ENCODE measurements at places on chromosomes 5 and 9.

DNA sequence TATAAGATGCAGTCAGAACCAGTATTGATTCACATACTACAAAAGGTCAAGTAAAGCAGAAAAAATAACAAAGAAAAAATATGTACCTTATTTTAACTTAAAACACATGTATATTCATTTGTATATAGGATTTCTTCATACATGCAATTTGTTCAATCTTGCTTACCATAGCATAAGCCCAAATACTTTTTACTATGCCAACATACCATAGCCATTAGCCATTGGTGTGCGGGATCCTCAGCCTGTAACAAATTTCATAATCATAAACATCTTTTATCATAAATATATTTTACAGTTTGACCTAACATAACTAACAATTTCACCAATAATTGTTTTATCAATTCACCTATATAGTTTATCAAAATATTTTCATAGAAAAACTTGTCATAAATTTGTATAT, 51.1 kb downstream of the MPDZ start:
- no peak for DNase-seq

DNA sequence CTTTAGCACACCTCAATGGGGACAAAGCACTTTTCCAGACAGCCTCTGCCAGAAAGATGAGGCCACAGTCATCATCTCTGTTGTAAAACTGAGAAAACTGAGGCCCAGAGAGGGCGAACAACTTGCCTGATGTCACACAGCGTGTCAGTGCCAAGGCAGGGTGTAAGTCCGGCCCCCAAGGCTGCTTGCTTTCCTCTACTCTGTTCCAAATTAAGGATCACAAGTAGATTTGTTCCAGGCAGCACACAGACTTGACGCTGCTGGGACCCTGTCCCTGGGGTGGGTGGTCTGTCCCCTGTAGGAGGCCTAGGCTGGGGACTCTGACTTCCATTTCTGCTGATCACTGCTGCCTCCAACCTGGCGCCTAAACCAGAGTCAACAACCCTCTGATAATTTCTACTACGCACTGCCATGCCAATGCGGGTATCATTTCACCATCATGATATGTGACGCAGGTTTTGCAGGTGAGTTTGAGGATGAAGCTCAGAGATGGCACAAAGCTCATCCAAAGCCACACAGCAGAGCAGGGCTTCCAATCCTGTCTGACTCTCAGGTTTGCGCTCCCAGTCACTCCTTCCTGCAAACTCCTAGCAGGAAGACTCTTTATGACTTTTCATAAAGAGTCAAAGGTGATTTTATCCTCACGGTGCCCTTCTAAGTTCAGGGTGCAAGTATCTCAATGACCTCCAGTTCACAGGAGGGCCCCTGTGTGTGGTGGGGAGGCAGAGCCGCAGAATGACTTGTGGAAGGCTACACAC, 13.5 kb upstream of the RALGDS start:
- peak; percentile 39 for DNase-seq

DNA sequence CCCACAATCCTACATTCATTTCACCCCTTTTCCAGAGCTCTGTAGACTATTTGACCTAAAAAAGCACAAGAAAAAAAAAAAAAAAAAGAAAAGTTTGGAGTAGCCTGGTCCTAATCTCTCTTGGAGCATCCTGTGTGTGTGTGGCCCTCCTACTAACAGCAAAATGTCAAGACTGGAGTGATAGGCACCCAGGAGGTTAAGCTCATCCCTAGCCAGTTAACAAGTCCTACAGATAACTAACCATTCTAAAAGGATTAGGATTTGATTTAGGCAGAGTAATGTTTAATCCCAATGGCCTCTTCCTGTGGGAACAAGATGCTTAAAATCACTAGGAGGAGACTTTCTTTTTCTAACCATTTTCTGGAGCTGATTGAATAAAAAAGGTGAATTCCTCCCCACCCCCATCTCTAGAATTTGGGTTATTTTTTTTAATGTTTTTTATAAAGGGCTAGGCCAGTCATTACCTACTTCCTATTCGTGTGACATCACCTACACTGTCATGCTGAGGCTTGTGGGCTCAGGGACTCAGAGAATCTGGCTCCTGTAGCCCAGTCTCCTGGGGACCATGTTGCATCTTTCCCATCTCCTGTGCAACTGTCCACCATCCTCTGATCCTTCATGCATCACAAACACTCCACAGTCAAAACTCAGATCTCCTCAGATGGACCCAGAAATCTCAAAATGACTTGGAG, 43.2 kb upstream of the NR3C1 start:
- DNase-seq = no peak

GRCh38 chr5:163619951-163620350, 114.5 kb downstream of the MAT2B start:
- no peak for DNase-seq

- DNase-seq = no peak
These were observed 14.8 kb upstream of the ZNF474 start for GRCh38 chr5:122114501-122114900.

DNA sequence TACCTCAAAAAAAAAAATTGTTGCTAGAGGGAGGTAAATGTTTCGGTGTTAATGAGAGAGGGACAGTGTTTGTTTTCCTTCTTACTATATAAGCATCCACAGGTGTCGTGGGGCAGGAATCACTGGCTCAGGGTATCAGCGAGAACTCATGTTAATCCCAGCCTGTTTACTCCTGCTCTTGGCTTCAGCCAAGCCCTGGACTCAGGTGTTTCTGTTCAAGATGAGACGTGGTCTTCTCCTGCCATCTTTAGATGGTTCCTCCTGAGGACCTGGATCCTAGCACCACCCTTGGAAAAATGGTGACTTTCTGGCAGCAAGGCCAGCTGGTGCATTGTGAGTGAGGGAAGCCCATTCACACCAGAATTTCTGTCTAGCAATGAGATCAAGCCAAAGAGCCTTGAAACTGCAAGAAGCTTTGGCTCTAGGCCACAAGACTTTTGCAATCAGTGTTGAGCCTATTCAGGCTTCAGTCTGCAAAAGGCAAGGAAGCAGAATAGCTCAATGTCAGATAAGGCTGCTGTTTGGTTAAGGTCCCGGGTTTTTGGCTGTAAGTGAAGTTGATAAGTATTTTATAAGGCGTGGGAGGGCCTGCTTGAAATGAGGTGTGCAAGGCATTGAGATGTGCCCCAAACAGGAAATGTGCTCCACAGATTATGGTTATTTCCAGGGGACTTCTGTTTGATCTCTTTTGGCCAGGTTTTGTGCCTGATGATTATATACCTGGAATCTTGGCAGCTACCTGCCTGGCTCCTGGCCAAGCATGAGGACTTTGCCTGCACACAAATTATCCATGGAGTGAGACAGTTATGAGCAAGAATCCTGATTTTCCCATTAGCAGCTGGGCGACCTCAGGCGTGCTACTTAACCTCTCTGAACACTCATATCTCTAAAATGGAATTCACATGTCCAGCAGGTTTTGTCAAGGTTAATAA, 99.8 kb downstream of the TENT4A start:
- no peak for DNase-seq

GRCh38 chr9:120917929-120918762, 8.4 kb downstream of the TRAF1 start:
- DNase-seq = no peak

- no peak for DNase-seq
These were observed 173.9 kb downstream of the AOPEP start for GRCh38 chr9:94900222-94901018.

- DNase-seq = no peak
These were observed 421.1 kb upstream of the FTMT start for GRCh38 chr5:121430538-121430937.

DNA sequence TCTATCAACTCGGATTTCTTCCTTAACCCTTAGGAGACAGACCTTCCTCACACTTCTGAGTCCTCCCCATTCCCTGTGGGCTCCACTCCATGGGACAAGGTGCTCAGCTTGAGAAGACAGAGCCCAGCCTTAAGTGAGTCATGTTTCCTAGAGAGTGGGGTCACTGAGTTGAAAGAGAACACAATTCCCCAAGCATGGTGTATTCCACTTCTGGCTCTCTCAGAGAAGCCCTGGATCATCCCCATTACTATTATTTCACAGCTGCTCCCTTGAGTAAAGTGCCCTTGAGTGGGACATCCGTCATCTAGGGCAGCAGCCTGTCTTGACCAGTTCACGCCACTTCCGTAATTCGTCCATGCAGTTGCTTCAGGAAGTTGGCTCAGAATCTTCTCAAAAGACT, 604.8 kb downstream of the BNC2 start:
- DNase-seq = no peak

DNA sequence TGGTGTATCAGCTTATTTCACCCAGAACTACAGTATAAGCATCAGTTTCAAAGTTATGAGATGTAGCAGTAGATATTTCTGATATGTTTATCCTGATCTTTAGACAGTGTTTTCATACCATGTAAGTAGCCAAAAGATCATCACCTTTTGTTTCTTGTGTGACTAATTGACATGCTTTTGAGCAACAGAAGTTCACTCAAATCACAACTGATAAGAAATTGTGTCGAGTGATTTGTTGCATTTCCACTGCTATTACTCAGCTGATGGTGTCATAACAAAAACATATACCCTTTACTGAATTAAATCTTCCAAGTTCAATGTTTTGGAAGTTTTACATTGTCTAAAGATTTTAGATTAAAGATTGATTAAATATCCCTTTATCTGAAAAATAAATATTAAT, 324.5 kb downstream of the TUSC1 start:
- no peak for DNase-seq

- DNase-seq = no peak
These were observed 144.2 kb upstream of the EPB41L4A start for GRCh38 chr5:112563169-112563826.

- no peak for DNase-seq
These were observed 62.3 kb downstream of the HABP4 start for GRCh38 chr9:96512240-96512639.

- DNase-seq = no peak
These were observed 9.8 kb downstream of the SMIM23 start for GRCh38 chr5:171795381-171795780.

DNA sequence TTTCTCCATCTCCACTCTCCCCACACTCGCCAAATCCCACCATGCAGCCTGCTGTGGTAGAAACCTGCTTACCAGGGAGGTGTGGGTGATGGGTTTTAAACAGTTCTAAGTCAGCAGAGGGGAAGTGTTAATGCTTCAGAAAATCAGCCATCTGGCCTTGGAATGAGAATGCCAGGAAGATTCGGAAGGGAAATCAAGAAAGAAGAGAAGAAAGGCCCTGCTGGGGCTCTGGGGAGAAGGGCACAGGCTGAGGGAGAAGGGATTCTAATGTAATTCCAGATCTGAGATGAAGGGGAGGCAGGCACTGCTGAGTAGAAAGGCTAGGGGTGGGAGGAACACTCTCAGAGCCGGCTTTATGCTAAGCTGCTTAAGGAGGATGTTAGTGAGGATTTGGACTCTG, 434.7 kb upstream of the DMAC1 start:
- DNase-seq = no peak

DNA sequence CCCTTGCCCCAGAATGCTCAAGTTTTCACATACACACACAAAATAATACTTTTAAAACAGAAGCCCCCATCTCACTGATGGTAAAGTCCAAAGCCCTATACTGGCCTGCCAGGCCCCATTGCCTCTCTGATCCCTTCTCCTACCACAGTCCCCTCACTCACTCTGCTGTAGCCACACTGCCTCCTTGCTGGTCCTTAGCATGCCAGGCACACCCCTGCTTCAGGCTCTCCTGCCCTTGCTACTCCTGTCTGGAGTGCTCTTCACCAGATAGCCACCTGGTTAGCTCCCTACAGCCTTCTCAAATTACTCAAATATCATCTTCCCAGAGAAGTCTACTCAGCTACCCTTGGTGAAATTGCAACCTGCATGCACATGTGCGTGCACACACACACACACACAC, 177.5 kb downstream of the C5orf15 start:
- no peak for DNase-seq

GRCh38 chr5:23445573-23445972, 61.8 kb upstream of the PRDM9 start:
- DNase-seq = no peak

GRCh38 chr9:114206221-114206789, 51.0 kb downstream of the COL27A1 start:
- no peak for DNase-seq

GRCh38 chr5:99105216-99105615, 176.4 kb upstream of the CHD1 start:
- no peak for DNase-seq

DNA sequence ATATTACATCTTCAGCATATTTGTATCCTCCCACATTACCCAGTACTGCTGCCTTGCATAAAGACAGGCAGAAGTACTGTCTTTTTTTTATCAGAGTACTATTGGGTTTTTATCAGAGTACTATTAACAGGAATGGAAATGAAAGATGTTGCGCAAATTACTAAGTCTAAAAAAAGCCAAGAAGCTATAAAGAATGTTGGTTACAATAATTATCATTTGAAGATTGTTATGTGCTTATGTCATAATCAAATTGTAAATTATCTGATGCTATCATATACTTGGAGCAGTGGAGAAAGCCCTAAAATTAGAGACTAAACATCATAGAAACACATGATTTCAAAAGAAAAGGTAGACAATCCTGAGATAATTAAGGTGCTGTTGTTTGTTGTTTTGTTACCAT, 188.8 kb downstream of the CCDC192 start:
- DNase-seq = no peak

DNA sequence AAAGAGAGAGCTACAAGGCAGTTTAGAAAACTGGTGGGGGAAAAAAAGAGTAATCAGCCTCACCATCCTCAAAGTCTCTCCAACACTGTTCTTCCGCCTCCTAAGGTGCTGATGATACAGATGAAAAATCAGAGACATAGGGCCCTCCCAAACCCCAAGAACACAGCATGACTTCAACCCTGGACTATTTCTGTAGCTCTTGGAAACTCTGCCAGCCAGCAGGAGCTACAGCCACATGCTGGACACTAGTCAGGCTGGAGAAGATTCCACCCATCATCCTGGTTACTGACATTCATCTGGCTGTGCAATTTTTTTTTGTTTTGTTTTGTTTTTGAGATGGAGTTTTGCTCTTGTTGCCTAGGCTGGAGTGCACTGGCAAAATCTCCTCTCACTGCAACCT, 42.4 kb downstream of the OXCT1 start:
- no peak for DNase-seq

DNA sequence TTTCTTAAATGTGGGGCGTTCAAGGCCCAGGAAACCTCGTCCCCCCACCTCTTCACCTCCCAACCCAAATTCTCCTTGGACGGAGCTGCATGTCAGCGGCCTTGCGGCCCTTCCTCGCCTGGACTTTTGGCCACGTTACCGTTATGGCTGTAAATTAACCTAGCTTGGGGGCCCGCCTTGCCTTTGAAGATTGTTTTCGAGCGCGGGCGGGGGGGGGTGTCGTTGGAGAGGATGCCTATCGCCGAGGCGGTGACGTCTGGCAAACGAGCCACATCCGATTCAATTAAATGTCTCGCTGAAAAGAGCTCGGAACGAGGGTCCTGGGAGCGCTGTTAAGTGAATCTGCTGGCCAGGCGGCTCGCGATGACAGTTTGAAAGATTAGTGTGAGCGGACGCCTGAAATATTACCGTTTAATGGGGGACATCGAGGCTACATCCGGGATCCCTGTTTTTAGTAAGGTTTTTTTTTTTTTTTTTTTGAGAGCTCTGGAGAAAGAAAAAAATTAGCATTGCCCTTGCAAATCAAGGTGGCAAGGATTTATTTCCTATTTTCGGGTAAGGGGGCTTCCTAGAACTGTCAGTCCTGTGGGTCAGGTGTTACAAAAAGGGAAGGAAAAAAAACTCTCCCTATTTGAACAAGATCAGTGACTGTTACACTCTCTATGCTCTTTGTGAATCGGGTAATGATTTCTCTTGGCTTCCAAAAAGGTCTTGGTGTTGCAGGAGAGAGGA, 2.3 kb upstream of the NKX2-5 start:
- DNase-seq = no peak
